Stimulated activated CD8-positive, alpha-beta memory T cell treated with anti-CD3 and anti-CD28 coated beads, Interleukin-2, amount 100 ng/mL, for 48 hours (primary cell): ENCODE measurements at places on chromosomes 7 and 10.

DNA sequence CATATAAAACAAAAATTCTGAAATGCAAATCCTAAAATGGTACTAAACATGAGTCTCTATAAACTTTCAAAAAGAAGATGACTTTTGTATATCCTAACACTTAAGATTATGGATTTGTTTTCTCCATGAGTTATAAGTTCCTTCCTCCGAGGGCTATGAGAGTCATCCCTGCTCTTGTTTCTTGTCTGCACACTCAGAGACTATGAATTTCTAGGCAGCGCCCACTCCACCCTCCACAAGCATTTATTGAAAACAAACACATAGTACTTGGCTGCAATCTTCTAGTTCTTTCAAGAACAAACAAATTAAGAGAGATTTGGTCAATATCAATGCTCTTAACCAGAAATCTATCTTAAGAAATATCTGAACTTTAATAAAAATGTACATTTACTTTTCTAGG, 211.7 kb downstream of the DKK1 start:
- no peak for DNase-seq

- no peak for DNase-seq
Observed at GRCh38 chr7:151366880-151367222, 25.2 kb downstream of the NUB1 start.

GRCh38 chr10:5466451-5467206, 32.7 kb downstream of the CALML5 start:
- no peak for DNase-seq

DNA sequence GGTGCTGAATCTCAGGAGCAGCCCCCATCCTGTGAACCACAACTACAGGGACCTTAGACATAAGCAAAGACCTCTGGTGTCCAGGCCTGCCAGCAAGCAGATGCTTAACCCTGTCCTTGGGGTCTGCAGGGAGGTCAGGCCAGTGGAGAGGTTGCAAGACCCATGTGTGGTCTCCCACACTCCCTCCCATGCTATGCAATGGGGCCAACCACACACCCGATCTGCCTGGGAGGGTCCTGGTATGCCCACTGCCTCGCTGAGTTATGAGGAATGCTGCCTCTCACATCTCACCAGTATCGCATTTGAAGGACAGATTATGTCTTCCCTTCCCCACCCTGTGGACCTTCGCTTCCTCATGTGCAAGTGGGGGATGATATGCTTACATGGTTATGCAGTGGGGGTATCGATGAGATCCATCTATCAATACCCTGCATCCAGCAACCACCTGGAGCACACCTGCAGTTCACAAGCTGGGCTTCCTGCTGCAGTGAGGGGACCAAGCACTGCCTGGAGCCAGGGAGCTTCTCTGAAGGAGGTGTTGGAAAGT, 191.6 kb downstream of the ZNF716 start:
- DNase-seq, result no peak

DNA sequence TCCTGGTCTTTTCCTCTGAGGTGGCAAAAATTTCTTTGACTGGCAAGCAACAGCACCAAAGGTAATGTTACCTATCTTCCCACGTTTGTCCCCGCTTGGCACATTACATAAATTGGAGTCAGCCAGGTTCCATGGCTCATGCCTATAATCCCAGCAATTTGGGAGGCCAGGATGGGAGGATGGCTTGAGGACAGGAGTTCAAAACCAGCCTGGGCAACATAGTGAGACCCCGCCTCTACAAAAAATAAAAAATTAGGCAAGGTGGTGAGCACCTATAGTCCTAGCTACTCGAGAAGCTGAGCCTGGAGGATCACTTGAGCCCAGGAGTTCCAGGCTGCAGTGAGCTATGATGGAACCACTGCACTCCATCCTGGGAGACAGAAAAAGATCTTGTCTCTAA, 139.5 kb downstream of the IDE start:
- DNase-seq, result no peak

DNA sequence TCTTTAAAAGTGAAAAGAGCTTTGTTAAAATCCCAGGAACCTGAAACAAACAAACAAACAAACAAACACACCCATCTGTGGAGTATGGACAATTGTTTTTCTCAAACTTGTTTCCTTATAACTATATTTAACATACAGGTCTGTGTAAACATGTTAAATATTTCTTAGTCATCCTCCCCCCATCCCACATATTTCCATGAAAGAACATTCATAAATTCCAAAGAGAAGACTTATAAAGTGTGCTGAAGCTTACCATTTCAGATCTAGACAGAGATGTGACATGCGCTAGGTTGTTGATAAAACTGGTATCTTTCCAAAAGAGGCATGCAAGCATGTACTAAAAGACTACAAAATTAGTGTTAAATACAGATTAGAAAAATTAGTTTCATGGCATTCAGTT, 6.5 kb downstream of the FKBP14 start:
- no peak for DNase-seq

DNA sequence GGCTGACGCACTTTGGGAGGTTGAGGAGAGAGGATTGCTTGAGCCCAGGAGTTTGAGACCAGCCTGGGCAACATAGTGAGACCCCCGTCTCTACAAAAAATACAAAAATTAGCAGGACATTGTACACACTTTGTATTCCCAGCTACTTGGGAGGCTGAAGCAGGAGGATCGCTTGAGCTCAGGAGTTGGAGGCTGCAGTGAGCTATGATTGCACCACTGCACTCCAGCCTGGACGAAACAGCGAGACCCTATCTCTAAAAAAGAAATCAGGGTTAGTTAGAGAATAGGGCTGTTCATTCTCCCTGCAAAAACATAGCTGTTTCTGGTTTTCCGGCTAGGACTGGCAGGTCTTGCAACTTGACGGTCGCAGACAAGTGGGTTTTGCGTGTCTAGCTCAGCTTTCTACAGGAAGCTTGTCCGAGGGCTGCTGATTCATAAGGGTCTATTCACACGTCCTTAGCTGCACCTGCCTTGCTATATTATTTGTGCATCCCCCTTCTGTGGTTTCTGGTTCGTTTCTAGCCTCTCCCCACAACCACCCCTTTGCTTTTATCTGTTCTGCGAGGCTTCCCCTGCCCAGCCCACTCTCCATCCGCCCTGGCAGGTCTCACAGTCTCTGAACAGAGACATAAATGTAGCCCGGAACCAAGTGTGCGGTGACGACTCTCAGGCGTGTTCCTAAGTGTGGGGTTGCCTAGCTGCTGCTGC, 10.7 kb downstream of the AMZ1 start:
- peak; percentile 61 for DNase-seq

DNA sequence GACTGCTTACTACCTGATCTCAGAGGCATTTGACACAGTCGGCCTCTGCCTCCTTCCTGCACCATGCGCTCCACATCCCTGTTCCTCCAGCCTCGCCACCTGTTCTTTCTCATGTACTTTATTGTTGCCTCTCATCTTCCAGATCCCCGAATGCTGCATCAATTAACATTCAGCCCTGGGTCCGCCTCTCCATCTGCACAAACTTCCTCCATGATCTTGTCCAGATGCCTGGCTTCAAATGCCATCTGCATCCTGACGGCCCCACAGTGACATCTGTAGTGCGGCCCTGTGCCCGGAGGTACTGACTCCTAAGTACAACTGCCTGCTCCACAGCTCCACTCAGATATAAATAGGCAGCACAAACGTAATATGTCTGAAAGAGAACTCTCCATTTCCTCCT, 51.2 kb upstream of the STK17A start:
- DNase-seq, result no peak

DNA sequence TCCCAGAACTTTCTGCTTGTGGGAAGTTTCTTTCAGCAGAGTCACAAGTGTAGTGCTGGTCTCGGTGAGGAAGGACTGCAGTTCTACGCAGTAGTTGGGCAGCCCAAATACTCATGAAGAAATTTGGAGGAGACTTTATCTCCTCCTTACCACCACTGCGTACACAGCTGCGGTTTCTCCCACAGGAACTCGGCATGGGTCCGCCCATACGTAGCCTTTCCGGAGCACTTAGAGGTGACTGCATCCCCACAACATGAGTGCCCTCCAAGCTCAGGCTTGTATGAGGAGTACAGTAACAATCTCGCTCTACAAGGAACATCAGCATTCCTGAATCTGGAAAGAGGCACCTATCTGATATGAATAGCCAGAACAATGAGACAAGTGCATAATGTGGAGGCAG, 549.2 kb upstream of the SEMA3D start:
- no peak for DNase-seq

- DNase-seq, result no peak
Observed at GRCh38 chr7:51062222-51062987, 254.2 kb downstream of the COBL start.

- DNase-seq, result no peak
Observed at GRCh38 chr7:3094701-3095445, 51.2 kb upstream of the CARD11 start.

GRCh38 chr10:71569775-71570588, 149.6 kb downstream of the C10orf105 start:
- DNase-seq, result peak; percentile 69

DNA sequence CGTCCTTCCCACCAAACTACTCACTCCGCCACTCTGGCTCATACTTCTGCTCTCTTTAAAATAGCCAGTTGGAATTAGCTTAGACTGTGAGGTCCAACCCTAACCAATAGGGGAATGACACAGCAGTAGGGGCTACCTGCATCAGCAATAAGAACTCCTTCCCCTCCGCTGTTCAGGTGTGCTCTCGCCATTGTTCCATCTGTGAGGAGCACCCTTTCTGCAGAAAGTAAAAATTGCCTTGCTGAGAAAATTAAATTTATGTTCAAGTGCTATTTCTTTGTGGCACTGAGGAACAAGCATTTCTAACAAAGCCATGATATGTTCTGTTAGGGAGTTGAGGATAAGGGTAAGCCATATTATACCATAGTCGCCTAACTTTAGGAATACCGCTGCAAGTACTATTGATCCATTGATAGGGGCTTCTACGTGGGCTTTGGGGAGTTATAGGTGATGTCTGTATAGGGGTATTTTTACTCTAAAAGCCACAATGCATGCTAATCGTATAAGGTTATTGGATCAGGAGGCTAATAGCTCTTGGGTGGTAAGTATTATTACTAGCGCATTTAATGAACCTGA, 1269.5 kb downstream of the TYW1 start:
- DNase-seq, result no peak

DNA sequence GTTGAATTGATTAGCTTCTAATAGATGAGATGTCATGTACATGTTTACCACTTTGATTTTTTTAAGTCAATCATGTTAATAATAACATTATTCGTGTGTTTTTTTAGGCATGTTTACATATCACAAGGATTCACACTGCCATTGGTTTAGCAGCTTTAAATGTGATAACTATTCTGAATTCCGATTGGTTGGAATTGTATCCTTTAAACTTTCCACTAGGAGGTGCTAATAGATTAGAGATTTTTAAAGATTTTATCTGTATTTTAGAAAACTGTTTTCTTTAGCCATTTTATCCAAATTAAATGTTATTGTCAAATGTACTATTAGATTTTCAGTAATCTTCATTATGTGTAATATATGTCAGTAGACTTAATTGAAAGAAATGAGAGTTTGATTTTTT, 83.2 kb downstream of the HECTD2 start:
- no peak for DNase-seq

- DNase-seq, result no peak
Observed at GRCh38 chr7:55188590-55189138, 169.8 kb downstream of the EGFR start.

DNA sequence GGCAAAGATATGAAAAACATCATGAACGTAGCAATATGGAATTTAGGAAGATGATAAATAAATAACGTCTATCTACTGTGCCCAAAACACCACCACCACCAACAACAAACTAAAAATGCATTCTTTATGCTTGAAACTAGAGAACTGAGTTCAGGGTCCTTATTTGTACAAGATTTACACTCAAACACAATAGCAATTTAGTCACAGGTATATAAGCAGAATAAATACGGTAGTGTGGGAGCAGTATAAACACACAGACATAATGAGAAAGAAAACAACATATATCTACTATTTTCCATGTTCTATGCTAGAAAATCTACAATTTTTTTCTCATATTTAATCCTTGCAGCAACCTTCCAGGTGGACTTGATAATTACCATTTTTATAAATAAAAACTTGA, 64.3 kb downstream of the ARL4A start:
- no peak for DNase-seq

- no peak for DNase-seq
Observed at GRCh38 chr7:29224726-29225125, 30.2 kb downstream of the CHN2 start.

- DNase-seq, result no peak
Observed at GRCh38 chr10:75028049-75028448, 83.4 kb upstream of the SAMD8 start.

DNA sequence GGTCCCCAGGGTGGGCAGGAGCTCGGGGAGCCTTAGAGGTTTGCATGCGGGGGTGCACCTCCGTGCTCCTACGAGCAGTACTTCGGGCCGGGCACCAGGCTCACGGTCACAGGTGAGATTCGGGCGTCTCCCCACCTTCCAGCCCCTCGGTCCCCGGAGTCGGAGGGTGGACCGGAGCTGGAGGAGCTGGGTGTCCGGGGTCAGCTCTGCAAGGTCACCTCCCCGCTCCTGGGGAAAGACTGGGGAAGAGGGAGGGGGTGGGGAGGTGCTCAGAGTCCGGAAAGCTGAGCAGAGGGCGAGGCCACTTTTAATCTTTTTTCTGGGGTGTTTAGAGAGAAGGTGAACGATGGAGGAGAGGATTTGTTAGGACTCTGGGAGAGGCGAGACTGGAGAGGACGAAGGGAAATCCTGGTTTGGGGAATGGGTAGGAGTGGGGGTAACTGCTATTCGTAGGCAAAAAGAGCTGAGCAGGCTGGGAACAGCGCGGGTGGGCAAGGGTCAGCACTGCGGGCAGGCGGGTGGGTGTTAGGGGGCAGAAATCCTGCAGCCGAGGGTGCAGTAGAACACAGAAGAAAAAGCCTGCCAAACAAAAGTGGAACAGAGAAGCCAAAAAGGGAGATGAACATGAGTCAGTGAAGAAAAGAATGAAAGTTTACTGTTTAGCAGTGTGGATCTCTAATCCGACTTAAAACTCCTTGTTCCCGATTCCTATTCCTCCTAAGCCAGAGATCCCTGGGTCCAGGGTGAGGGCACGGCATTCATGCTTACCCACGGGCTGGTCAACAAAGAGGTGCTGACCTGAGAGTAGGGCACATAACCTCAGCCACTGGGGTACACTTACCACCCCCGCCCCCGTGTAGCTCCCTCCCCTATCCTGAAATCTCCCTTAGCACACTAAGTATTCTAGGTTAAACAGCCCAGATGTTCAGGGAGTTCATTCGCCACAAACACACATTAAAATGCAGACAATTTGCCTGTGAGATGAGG, 26.9 kb downstream of the PRSS2 start:
- no peak for DNase-seq

- no peak for DNase-seq
Observed at GRCh38 chr7:128360359-128360678, 1.2 kb downstream of the PRRT4 start.

- DNase-seq, result no peak
Observed at GRCh38 chr10:49762566-49762877, 399 bp upstream of the OGDHL start.
